ENCODE measurements at places on chromosomes 1 and 21.

DNA sequence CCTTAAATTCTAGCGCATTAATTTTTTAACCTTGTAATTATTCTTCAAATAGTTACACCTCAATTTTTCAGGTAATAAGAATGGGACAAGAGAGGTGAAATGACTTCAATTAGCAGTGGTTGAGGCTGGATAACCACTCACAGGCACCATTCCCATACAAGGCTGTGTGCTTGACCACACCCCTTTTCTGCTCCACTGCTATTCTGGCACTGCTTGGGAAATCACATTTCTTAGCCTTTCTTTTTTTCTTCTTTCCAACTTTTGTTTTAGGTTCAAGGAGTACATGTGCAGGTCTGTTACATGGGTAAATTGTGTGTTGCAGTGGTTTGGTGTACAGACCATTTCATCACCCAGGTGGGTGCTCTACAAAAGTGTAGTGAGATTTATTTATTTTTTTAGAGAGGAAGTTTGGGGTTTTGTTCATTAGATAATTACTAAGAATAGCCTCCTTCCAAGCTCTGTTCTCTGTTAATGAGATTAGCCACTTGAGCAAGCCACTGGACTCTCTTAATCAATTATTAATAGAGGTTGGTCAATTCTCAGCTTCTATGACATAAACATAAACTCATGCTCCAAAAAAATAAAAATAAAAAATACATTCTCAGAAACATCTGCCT, 14.4 kb downstream of the ILDR2 start:
- no peaks in the 10 kb centered on the region for H3K27me3 ChIP-seq
- no peak overlapping the region for H3K4me3 ChIP-seq
- no peaks in the 10 kb centered on the region for H3K4me1 ChIP-seq
- DNase-seq = no peak

DNA sequence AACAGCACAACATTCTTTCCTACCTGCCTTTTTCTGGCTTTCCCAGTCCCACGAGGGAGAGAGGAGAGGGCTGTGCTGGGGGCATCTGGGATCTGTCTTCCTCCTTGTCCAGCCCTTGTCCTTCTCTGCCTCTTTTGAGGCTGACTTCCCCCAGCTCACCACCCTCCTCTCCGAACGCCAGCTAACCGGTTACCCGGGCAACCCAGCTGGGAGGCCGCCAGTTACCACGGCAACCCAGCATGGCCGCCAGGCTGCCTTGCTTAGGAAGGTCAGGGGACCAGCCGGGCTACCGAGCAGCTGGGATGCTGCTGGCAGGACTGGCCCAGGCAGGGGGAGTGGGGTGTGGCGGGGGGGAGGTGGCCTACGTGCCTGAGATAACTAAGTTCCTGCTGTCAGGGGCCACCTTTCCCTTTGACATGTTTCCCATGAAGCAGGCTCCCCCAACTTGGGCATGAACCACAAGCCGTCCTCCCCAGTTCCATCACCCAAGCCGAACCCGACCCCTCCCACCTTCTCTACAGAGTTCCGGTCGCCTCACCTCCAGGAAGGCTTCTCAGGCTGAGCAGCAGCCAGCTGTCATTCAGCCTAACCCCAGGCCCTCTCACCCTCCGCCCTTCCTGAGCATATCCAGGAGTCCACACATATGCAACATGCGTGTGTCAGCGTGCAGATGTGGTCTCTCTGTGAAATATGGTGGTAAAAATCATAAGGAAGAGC, 8.7 kb downstream of the PLEKHA6 start:
- no peak for DNase-seq
- H3K4me1 ChIP-seq = peaks cover 13% of the 10 kb centered on the region
- H3K36me3 ChIP-seq = no peaks in the 10 kb centered on the region
- H3K27ac ChIP-seq = no peak overlapping the region
- no peaks in the 10 kb centered on the region for H3K27me3 ChIP-seq
- H3K4me3 ChIP-seq = no peak overlapping the region

DNA sequence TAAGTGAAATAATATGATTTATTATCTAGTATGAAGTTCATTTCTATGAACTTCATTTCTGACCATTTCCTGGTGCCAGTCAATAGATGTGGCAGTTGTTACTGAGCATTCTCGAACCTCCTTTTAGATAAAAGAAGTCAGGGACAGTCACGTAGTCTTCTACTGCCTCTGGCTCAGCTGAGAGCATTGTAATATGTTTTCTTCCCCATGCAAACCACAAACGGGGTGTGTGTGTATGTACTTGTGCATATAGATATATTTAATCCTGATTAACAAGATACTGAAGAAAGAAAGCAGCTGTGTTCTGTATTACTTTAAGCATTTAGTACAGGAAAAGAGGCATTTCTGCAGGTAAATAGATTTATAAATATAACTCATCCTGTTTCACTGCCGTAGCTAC, 21.6 kb downstream of the ZNF684 start:
- DNase-seq = no peak
- H3K36me3 ChIP-seq = no peaks in the 10 kb centered on the region
- no peak overlapping the region for H3K4me3 ChIP-seq
- H3K27me3 ChIP-seq = no peaks in the 10 kb centered on the region
- H3K27ac ChIP-seq = no peak overlapping the region
- no peaks in the 10 kb centered on the region for H3K4me1 ChIP-seq

- H3K27ac ChIP-seq = no peak overlapping the region
- H3K4me1 ChIP-seq = peaks cover 5% of the 10 kb centered on the region
- peaks cover 40% of the 10 kb centered on the region for H3K36me3 ChIP-seq
- no peaks in the 10 kb centered on the region for H3K27me3 ChIP-seq
- DNase-seq = no peak
Observed at GRCh38 chr1:228401782-228402640, 4.6 kb downstream of the TRIM11 start.

GRCh38 chr1:15843826-15844572, 3.5 kb upstream of the SPEN start:
- H3K4me1 ChIP-seq = peaks cover 23% of the 10 kb centered on the region
- DNase-seq = no peak
- H3K27ac ChIP-seq = no peak overlapping the region
- H3K27me3 ChIP-seq = no peaks in the 10 kb centered on the region
- H3K4me3 ChIP-seq = no peak overlapping the region

Data from common myeloid progenitor, CD34-positive (primary cell).